ENCODE measurements at places on chromosomes 12 and 14.

GRCh38 chr12:58801986-58802385, 118.3 kb downstream of the LRIG3 start:
- DNase-seq: no peak

DNA sequence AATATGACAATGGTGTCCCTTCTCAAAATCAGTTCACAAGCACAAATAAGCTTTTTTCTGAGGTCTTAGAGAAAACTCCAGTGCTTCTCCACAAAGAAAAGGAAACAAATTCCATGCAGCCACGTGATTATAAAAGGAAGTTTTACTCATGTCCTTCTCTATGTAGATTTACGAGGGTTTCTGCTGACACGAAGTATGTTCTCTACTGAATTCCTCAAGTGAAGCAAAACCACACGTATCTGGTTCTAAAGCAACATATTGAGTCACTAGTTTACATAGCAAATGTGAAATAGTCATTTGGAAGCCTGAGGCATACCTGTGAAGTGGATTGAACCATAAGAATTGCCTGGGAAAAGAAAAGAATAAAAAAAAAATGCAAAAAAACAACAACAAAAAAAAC, 31.9 kb downstream of the BMP4 start:
- no peak for DNase-seq

DNA sequence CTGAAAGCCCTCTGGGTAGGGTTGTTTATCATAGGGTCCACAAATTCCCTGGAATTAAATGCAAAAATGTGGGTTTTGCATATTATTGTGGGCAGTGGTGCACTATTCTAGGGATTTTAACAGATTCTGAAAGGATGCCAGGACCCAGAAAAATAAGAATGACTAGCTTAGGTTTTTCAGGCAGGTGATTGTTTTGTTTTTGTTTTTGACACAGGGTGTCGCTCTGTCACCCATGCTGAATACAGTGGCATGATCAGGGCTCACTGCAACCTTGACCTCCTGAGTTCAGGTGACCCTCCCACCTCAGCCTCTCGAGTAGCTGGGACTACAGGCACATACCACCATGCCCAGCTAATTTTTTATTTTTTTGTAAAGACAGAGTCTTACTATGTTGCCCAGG, 19.2 kb downstream of the GALNT6 start:
- DNase-seq: no peak

- DNase-seq: no peak
Observed at GRCh38 chr14:98622208-98623051, 649.6 kb downstream of the BCL11B start.
